H4 (cell line): ENCODE measurements at places on chromosomes 7 and 10.

DNA sequence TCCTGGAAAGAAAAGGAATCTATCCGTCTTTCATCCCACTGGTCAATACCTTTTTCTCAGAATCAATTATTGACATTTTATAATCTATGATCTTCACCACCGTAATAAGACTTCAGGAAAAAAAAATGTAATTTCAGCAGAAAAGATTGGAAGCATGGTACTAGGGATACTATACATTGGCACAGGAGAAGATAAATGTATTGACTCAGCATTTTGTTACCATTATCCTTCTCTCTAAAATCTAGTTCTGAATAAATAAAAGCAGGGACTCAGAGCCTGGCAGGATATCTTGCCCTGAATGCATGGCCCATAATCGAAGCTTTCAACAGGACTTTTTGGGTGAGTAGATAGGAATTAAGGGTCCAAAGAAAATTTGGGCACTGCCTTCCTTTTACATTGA lies 120.7 kb downstream of the LRRTM3 start:
- DNase-seq, result no peak

DNA sequence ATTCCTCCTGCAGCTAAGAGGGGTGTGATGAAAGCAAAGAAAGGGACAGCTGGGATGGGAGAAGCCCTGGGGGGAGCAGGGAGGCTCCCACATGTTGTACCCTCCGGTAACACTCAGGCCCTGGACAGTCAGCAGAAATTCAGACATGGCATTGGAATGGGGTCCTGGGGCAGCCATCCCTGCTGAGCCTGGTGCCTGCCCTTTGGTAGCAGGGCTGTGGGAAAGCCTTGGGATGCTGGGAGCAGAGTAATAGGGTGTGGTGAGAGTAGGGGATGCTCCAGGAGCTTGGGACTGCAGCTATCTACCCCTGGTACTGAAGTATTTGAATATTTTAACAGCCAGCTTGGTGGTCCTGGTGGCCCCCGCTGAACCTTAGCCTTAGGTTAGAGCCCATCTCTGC lies 56.8 kb downstream of the FAM241B start:
- no peak for DNase-seq

- peak; percentile 57 for DNase-seq
Observed at GRCh38 chr7:123770378-123770777, 21.6 kb upstream of the WASL start.

GRCh38 chr7:94706996-94707740 lies 51.2 kb upstream of the SGCE start:
- DNase-seq, result no peak

DNA sequence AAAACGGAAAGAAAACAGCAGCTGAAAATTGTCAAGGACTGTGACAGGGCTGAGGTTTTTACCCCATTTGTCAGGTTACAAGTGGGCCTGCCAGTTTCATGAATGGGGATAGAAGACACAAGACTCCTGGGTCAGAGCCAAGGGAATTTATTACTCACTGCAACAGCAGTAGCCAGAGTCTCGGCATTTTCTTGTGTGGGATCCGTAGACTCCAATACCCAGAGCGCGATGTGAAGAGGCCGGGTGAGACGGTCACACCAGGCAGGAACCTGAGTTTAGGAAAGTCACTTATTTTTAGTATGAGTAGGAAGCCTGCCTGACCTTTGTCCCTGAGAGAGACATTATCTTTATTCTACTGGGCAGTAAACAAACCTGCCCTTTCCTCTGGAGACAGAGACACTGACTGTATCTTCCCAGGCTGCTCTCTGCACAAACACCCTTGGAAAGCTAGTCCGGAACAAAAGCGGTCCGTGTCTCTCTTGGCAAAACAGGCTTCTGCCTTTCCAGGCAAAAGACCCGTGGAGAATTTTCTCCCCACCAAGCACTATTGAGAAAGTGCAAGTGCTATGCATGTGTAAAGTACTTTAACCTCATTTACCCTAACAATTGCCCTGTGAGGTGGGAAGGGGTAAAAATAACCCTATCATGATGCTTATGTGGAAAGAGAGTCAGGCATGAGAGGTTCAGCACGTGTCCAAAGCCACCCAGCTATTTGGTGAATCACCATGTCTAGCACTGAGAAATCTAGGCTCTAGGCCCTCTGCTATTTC lies 58.4 kb downstream of the JCAD start:
- DNase-seq, result peak; percentile 35
